ENCODE measurements at places on chromosomes 6 and 20. TPM values are rescaled to one million over a fixed set of nuclear protein-coding genes. Genes with fewer than 3 reads are reported as not detected.
A peak's percentile ranks its signal among the peaks of the same experiment; 100 is the strongest.

DNA sequence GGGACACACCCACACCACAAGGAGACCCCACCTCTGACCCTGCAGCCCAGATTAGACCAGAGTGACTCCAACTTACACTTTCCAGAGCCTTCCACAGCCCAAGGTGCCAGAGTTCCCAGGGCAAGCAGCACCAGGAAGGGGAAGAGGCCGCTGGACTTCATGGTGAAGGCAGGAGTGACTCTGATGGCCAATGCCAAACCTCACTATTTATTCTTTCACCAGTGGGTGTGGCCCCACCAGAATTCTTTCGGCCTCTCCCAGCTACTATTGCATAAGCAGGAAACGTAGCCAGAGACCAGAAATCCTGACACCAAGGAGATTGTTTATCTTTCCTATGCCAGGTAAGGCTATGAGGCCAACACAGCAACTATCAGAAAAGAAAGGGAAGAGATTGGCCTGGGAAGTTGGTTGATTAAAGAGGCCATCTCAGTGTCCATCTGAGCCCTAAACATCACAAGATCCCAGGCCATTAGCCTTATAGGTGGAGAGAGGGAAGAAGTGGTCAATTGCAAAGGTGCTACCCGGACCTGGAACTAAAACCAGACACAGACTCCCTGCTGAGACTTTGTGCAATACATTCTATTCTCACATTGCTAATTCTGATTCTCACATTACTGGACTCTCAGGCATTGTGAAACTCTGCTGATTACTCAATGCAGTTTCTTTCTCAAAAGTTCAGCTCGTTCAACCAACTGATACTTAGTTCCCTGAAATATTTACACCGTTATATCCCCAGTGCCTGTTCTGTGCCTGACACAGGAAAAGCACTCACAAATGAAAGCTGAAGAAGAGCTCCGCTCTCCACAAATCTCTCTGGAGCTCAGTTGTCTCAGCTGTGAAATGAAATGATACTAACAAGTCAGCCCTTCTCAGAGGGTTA lies at the start of gene SLPI:
TSS of gene SLPI (minus strand) at position 182 of the 880 bp plus-strand sequence. CDS start at position 161, 21 bp downstream.
- DNase-seq = peak; percentile 77

- no peak for DNase-seq
Observed at GRCh38 chr6:14132244-14132920, 14.8 kb downstream of the CD83 start.

GRCh38 chr6:14729129-14729871 lies 516.6 kb upstream of the JARID2 start:
- no peak for DNase-seq

GRCh38 chr6:45724511-45724910 lies 291.1 kb downstream of the CLIC5 start:
- DNase-seq = no peak

- no peak for DNase-seq
Observed at GRCh38 chr6:37323580-37323979, 30.2 kb upstream of the RNF8 start.

GRCh38 chr6:106360989-106361430 lies 493 bp downstream of the CRYBG1 start:
- no peak for DNase-seq

GRCh38 chr6:112360498-112360897 lies 13.4 kb downstream of the RFPL4B start:
- DNase-seq = no peak

DNA sequence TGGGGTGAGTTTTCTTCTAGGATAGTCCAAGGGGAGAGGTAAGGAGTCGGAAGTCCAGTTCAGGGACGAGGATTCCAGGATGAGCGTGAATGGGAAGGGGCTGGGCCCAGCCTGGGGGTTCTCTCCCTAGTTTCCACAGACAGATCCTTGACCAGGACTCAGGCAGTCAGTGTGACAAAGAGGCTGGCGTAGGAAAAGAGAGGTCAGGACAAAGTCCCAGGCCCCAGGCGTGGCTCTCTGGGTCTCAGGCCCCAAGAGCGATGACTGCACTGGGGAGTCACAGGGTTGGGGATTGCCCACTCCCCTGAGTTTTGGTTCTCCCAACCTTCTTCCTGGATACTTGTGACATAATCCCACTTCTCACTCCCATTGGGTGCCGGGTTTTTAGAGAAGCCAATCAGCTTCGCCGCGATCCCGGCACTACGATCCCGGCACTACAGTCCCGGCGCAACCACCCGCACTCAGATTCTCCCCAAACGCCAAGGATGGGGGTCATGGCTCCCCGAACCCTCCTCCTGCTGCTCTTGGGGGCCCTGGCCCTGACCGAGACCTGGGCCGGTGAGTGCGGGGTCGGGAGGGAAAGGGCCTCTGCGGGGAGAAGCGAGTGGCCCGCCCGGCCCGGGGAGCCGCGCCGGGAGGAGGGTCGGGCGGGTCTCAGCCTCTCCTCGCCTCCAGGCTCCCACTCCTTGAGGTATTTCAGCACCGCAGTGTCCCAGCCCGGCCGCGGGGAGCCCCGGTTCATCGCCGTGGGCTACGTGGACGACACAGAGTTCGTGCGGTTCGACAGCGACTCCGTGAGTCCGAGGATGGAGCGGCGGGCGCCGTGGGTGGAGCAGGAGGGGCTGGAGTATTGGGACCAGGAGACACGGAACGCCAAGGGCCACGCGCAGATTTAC lies 46.2 kb upstream of the TRIM26 start:
- DNase-seq = peak; percentile 71

- DNase-seq = no peak
Observed at GRCh38 chr6:134954272-134955000, 4.5 kb upstream of the ALDH8A1 start.

- DNase-seq = no peak
Observed at GRCh38 chr6:45494416-45495135, 116.8 kb upstream of the SUPT3H start.

DNA sequence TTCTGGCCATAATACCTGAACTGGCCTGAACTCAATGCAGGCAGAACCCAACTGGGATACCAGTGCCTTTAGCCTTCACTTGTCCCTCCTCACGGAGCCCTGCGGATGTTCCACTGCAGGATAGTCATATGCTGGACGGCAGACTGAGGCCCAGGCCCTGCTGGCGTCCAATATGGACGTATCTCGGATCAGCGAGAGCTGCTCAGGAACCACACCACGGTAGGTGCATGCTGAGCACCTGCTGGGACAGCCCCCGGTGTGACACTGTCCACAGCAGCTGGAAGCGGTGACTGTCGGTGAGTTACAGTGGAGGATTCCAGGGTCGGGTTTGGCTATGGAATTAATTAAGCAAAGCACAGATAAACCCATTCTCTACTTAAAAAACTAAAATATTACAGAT lies 48.7 kb downstream of the PSMG4 start:
- no peak for DNase-seq

DNA sequence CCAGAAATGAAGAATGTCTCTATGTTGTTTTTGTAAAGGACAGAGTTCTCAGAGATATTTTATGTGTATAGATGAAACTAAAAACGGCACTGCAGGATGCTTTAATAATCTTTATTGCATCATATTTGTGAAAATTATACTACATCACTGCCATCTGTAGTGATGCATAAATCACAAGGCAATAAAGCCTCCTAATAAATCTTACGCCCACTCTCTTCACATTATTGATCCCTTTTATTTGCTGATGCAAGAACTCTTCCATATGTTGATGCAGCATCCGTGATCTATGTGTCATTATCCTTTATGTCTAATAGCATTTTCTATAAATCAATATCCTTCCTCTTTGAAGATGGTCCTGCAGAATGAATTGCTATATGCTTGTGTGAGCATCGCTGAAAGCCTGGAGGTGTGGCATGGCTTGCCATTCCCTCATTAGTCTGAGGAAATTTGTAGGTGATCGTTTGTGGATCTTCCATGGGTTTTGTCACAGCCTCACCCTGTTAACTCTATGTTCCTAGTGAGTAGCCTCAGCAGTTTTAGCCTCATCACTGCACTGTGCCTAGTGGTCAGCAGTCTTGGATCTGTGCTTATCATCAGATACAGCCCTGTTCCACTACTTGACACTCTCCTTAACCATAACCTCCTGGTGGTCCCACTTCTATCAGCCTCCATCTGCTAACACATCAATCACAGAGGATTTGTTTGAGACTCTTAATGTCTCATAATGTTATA lies 983.5 kb downstream of the EYS start:
- no peak for DNase-seq

The RBPJL gene
- not detected for total RNA-seq

DNA sequence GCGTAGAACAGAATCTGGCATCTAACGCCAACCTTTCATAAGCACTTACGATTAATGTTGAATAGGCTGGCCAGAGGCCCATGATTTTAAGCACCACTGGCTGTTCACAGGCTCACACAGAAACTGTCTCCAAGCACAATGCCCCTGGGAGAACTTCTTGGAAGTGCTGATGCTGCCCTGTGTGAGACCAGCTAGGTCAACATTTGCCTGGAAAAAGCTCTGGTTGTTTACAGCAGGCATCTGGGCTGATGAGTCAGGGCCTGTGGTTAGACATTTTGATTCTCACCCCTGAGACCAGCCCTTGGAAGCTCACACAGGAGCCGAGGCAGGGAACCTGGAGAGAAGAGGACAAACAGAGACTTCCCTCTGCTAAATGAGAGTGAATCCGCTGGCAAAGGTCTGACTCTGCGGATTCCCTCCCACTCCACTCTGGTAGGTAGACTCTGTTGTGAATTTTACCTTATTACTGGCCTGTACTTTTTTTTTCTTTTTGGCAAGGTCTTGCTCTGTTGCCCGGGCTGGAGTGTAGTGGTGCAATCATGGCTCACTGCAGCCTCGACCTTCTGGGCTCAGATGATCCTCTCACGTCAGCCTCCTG lies 6.8 kb upstream of the SULF2 start:
- DNase-seq = no peak

The CBLN4 gene
- not detected for total RNA-seq

GRCh38 chr6:113137426-113137825 lies 719.7 kb upstream of the MARCKS start:
- peak; percentile 55 for DNase-seq

GRCh38 chr6:111555036-111555435 lies 50.6 kb downstream of the TRAF3IP2 start:
- no peak for DNase-seq

GRCh38 chr6:9985481-9985880 lies 429.4 kb downstream of the TFAP2A start:
- no peak for DNase-seq

DNA sequence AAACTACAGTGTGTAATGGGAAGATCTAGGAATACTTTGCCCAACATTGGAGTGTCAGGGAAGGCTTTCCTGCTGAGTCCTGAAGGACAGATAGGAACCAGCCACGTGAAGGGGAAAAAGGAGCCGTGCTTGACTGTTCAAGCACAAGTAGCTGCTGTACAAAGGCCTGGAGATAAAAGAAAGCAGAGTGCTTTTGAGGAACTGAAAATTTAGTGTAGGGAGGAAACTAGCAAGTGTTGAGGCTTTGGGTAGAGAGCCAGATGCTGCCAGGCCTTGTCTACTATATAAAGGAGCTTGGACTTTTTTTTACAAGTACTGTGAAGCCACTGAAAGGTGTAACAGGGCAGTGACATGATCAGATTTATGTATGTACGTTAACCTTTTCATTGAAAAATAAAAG lies 39.0 kb downstream of the DSE start:
- no peak for DNase-seq

The SLC2A10 gene
- 42.2 TPM for total RNA-seq

DNA sequence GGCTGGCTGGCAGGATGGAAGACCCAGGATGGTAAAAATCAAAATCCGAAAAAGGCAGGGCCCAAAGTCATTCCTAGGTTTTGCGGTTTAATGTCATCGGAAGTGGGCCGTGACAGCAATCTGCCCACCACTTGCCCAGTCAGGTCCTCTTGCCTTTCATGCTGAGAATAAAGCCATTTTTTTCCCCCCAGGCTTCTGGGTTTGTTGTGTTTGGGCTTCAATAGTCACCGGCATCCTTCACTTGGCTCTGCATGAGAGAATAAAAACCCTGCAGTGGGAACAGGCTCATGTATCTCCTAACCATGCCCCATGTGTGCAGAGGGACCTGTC lies 56.1 kb downstream of the MEP1A start:
- DNase-seq = no peak

DNA sequence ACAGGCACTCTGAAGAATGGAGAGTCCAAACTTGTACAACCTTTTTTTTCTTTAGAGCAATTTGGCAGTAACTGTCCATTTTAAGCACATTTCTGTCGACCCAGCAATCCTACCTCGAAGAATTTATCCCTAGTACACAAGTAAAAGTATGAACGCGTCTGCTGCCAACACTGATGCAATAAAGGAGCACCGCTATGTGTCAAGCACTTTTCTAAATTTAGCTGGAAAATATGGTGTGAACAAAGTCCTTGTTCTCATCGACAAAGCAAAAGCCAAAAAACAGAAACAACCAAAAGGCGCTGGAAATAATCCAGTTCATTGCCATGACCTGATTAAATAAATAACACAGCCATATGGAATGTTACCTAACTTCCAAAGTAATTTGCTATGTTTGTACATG lies 1.1 kb downstream of the DPM1 start:
- no peak for DNase-seq

The SRSF3 gene
- 83.9 TPM for total RNA-seq

DNA sequence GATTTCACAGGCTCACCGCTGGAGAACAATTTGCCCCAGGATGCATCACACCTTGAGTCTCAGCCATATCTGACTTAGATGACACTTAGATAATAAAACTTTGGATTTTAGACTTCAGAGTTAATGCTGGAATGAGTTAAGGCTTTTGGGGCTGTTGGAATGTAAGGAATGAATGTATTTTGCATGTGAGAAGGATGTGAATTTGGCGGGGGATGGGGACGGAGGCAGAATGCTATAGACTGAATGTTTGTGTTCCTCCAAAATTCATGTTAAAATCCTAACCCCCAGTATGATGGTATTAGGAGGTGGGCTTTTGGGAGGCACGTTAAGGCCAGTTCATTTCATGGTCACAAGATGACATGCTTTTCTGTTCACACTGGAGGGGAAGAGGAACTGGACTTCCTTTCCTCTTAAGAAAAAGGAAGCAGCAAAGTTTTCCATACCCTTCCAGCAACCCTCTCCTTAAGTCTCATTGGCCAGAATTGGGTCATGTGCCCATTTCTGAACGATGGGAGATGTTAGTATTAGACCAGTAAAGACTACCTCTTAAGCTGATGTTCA lies 5.8 kb upstream of the SRXN1 start:
- no peak for DNase-seq

Data from right lobe of liver (tissue), 6 donors.